ENCODE measurements at places on chromosomes 7 and 10. TPM values are rescaled to one million over a fixed set of nuclear protein-coding genes. Genes with fewer than 3 reads are reported as not detected.

KCP gene
- total RNA-seq = 0.33 TPM

GRCh38 chr10:89078724-89079672, 88.4 kb downstream of the FAS start:
- peaks cover 23% of the 10 kb centered on the region for H3K4me1 ChIP-seq
- H3K27ac ChIP-seq = no peak overlapping the region
- no peak for DNase-seq
- no peaks in the 10 kb centered on the region for H3K36me3 ChIP-seq
- H3K27me3 ChIP-seq = peaks cover 9% of the 10 kb centered on the region

SPDYE2B gene
- 0.15 TPM for total RNA-seq

DNA sequence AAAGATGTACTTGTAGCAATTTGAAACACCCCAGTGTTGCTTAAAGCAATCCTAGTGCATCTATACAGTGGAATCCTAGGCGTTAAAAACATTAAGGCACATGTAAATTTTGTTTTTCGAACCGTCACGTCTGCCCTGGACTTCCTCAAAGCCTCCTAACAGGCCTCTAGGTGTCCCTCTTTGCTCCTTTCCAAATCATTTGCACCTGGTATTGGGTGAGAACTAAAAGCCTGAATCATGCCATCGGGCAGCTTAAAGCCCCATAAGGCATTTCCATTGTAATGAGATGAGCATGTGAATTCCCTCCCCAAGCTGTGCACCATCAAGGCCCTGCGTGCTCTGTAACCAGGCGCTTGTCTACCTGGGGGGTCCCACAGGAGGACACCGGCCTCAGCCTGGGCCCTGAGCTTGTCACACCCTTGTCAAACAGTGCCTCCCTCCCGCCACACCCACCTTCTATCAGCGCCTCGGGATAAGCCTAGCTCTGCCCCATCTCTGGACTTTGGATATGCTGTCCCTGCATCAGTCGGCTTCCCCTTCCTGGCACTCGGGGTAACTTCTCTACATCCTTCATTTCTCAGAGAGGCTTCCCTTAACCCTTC, 89.2 kb downstream of the WDR11 start:
- H3K27ac ChIP-seq = no peak overlapping the region
- peaks cover 9% of the 10 kb centered on the region for H3K4me1 ChIP-seq
- DNase-seq = no peak
- no peaks in the 10 kb centered on the region for H3K36me3 ChIP-seq

GRCh38 chr10:22700489-22700888, 13.9 kb downstream of the PIP4K2A start:
- no peak for DNase-seq
- H3K4me3 ChIP-seq = no peak overlapping the region
- no peaks in the 10 kb centered on the region for H3K27me3 ChIP-seq
- peaks cover 34% of the 10 kb centered on the region for H3K36me3 ChIP-seq

DNA sequence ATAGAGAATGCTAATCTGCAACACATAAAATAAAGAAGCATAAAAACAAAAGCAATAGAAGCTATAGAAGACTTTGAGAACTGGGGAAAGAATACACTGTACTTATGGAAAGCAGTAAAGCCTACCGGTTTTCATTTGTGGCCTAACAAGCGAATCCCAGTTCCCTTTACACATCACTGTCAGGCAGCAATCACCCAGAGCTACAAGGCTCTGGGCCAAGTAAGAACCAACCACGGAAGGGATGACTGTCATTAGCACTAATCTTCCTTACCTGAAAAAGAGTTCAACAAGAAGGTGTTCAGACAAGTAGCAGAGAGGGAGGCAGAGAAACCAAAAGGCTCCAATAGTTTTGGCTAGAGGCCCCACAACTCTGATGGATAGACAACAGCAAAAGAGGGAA, 15.0 kb downstream of the CCDC6 start:
- no peak for DNase-seq
- H3K27ac ChIP-seq = no peak overlapping the region
- no peaks in the 10 kb centered on the region for H3K27me3 ChIP-seq
- H3K4me1 ChIP-seq = peaks cover 33% of the 10 kb centered on the region
- no peak overlapping the region for H3K4me3 ChIP-seq

DNA sequence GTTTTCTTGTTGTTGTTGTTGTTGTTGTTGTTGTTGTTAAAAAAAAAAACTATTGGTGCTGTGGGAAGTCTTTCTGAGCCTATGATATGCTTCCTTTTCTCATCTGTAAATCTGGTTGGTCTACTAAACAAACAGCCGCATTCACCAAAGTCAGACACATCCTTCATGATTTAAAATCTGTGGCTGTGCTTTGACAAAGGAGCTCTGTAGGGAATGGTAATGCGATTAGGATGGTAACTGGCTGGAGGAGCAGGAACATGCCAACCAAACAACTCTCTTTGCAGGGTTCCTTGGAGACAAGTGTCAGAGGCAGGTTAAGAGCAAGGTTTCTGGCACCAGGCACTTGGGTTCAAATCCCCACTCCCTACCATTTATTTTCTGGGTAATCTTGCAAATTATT, 14.9 kb upstream of the SP4 start:
- peaks cover 18% of the 10 kb centered on the region for H3K36me3 ChIP-seq
- DNase-seq = no peak
- peaks cover 35% of the 10 kb centered on the region for H3K4me1 ChIP-seq
- no peak overlapping the region for H3K4me3 ChIP-seq
- H3K27me3 ChIP-seq = peaks cover 2% of the 10 kb centered on the region

PVRIG gene
- 71.8 TPM for total RNA-seq

- H3K27me3 ChIP-seq = peaks cover 9% of the 10 kb centered on the region
- no peaks in the 10 kb centered on the region for H3K4me1 ChIP-seq
- H3K4me3 ChIP-seq = no peak overlapping the region
- no peaks in the 10 kb centered on the region for H3K36me3 ChIP-seq
- H3K27ac ChIP-seq = no peak overlapping the region
Measured at GRCh38 chr10:2851566-2851965, 215.8 kb upstream of the PFKP start.

DGKB gene
- not detected for total RNA-seq
